ENCODE measurements at places on chromosomes 7 and 10.

DNA sequence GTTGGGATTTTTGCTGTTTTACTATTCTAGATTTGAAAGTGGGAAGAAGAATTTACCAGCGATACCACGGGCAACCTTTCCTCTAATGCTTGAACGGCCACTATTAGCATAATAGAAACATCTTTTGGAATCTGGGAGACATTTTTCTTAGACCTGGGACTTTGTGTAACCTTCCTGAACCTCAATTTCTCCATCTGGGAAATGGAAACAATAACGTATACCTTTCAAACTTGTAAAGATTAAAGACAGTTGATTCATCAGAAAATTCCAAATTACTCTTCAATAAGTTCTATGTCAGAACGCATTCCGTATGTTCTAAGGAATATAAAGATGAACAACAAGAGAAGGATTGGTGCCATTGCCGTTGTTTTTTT, 453 bp upstream of the RNLS start:
- no peak for DNase-seq

GRCh38 chr10:75613685-75614504, 182.5 kb downstream of the LRMDA start:
- no peak for DNase-seq

GRCh38 chr10:91313796-91314485, 93.5 kb downstream of the PCGF5 start:
- DNase-seq, result no peak

GRCh38 chr7:129646369-129647021, 35.0 kb downstream of the NRF1 start:
- DNase-seq, result no peak

- DNase-seq, result no peak
Measured at GRCh38 chr10:121457729-121458128, 140.5 kb downstream of the FGFR2 start.

GRCh38 chr7:149071641-149072437, 18.7 kb downstream of the ZNF786 start:
- peak; percentile 81 for DNase-seq

- DNase-seq, result no peak
Measured at GRCh38 chr10:83252169-83252568, 887.1 kb upstream of the GHITM start.

- peak; percentile 82 for DNase-seq
Measured at GRCh38 chr10:73991884-73992245, 6.1 kb upstream of the VCL start.

DNA sequence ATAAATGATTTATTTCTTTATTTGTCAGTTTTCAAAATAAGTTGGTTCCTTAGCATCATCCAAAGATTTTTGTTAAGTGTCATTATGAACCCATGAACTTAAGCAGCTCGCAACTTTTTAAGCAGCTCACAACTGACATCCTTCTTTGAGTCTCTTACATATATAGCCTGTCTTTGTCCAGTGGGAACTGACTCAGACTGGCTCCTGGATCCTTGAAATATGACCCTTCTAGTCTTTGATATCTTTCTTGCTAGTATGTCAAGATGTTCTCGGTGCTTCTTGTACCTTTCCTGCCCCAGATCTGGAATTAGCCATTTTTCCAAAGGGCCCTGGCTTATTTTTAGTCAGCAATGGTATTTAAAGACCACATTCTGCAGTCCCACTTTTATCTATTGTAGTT, 53.9 kb upstream of the ARID5B start:
- no peak for DNase-seq

GRCh38 chr10:109945473-109946177, 22.3 kb upstream of the XPNPEP1 start:
- DNase-seq, result no peak

- no peak for DNase-seq
Measured at GRCh38 chr10:124864421-124865193, 63.0 kb downstream of the ABRAXAS2 start.

- no peak for DNase-seq
Measured at GRCh38 chr7:133563251-133563650, 310.4 kb downstream of the EXOC4 start.

DNA sequence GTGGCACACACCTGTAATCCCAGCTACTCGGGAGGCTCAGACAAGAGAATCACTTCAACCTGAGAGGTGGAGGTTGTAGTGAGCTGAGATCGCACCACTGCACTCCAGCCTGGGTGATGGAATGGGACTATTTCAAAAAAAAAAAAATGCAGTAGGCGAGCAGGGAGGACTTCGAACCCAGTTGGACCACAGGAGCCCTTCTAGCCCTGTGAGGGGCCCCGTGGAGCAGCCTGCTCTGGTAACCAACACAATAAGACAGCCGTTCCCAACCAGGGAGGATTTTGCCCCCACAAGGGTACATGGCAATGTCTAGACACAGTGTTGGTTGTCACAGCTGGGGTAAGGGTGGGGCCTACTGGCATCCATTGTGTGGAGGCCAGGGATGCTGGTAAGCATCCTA, 63.9 kb upstream of the BTBD16 start:
- no peak for DNase-seq

DNA sequence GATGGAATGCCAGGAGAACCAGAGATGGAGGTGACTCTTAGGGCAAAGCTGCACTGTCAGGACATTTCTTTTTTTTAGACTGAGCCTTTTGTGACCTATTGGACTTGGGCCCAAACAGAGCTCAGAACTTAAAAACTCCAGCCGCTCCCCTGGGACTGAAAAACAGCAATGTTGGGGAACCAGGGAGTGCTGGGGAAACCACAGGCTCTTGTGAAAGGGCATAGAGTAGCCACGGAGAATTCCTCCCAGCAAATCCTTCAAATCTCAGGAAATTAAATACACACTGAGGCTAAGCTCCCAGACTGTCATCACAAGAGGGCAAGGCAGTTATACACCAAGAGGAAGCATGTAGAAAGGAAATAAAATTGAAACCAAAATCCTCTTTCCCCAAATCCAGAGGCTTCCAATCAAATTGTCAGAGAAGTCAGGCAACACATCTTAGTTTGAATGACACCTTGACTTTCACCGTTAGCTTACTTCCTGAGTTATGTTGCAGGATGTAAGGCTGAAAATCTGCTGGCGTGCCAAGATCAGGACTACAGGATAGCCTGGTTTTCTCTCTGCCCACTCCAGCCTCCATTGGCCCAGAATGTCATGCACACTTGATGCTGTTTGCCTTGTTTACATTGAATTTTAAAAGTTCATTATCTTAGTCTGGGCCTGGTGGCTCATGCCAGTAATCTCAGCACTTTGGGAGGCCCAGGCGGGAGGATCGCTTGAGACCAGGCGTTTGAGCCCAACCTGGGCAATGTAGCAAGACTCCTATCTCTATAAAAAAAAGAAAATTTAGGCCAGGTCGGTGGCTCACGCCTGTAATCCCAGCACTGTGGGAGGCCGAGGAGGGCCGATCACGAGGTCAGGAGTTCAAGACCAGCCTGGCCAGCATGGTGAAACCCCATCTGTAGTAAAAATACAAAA, 2.6 kb upstream of the RFC2 start:
- DNase-seq, result no peak

DNA sequence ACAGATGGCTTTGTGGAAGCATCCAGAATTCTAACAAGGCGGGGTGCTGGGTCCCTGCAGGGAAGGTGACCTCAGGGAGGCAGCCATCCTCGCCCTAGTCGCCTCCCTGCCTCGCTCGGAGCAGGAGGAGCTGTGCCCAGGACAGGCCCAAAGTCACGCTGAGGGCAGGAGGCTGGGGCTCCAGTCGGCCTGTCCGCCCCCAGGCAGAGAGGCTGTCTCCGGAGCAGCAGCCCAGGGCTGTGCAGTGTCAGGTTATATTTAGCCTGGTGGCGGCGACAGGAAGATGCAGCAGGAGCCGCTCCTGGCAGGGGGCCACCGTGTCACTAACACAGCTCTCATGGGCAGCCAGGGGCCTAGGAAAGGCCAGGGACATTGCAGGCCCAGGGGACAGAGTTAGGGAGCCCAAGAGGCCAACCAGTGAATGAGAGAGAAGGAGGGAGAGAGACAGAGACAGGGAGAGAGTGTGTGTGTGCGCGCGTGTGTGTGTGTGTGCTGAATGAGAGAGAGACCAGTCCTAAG, 13.5 kb downstream of the KCNH2 start:
- DNase-seq, result no peak

DNA sequence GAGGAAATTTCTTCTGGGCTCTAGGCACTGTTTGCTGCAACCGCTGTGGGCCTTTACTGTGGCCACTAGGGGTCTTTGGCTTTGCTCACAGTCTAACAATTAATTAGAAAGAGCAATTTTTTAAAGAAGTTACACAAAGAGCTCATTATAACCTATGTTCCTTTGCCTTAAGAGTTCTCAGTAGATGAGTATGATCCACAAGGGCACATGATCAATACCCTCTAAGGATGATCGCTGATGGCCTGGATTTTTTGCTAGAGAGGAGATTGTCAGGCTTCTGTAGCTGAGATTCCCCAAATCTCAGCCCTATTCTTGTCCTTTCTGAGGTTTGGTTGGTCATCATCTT, 80.8 kb upstream of the RHOBTB1 start:
- no peak for DNase-seq

- DNase-seq, result peak; percentile 98
Measured at GRCh38 chr7:151232091-151232916, at the start of gene CHPF2. CHPF2 (plus strand) TSS chr7:151232483; CDS start chr7:151234012, 1,529 bp downstream.

- no peak for DNase-seq
Measured at GRCh38 chr10:88262591-88263234, 320.4 kb downstream of the RNLS start.

- no peak for DNase-seq
Measured at GRCh38 chr7:117896339-117896738, 23.1 kb upstream of the CTTNBP2 start.

DNA sequence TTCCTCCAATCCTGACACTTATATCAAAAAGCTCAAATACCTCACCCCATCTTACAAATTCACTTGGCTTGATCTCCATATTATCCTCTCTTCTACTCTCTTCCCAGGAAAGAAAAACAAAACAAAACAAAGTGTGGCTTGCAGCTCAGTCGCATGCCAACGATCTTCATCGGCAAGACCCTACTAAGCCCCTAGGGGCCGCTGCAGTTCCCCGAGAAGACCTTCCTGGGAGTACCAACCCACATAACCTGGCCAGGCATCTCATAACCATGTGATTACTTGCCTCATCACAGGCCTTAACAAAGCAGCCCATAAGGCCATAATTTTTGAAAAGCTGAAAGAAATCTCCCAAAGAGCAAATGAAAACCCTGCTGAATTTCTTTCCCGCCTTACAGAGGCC, 103.7 kb downstream of the ZNF92 start:
- no peak for DNase-seq

DNA sequence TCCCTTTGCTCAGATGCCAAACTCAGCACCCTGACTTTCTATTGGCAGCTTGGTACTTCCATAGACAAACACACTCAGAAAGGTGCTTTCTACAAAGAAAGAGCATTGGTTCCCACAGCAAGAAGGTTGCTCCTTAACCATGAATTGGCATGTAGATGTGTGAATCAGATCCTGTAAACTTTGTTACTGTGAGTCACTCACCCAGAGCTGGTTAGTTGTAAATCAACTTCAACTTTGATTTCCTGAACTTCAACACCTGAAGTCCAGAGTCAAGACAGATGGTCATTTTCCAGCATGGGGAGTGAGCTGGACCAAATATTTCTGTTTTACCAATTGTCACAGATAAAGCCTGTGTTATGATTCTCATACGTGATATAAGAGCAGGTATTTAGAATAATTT, 797.2 kb downstream of the TNS3 start:
- DNase-seq, result no peak

GRCh38 chr7:129343099-129343700, 91.0 kb upstream of the STRIP2 start:
- DNase-seq, result no peak

DNA sequence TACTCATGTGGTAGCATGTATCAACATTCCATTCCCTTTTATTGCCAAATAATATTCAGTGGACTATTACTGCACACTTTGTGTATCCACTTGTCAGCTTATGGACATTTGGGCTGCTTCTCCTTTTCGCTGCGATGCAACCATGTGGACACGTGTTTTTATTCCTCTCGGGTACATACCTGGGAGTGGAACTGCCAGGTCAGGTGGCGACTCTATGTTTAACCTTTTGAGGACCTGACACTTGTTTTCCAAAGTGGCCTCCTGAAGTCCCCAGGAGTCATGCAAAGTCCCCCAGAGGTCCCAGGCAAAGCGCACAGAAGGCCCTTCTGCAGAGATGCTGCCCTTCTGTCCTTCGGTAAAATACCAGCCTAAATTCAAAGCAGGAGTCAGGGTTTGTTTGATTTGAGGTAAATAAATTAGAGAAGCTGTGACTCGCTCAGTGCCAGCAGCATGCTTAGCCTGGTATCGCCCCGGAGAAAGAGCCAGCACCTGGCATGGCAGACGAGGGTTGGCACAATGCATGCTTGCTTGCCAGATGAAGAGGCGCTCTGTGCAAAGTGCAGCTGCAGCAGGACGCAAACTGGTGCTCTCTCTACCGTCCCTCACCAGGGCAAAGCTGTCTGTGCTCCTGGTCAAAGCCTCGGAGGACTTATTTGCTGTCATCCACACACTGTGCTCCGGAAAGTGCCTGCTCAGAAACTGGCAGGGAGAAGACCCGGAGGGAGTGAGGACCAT, 37.8 kb downstream of the HIPK2 start:
- no peak for DNase-seq

GRCh38 chr10:112361951-112362751, 11.8 kb upstream of the ACSL5 start:
- DNase-seq, result peak; percentile 88

GRCh38 chr7:6502886-6503285, 48.4 kb downstream of the GRID2IP start:
- no peak for DNase-seq

GRCh38 chr10:28317760-28318159, 14.9 kb upstream of the MPP7 start:
- DNase-seq, result no peak

DNA sequence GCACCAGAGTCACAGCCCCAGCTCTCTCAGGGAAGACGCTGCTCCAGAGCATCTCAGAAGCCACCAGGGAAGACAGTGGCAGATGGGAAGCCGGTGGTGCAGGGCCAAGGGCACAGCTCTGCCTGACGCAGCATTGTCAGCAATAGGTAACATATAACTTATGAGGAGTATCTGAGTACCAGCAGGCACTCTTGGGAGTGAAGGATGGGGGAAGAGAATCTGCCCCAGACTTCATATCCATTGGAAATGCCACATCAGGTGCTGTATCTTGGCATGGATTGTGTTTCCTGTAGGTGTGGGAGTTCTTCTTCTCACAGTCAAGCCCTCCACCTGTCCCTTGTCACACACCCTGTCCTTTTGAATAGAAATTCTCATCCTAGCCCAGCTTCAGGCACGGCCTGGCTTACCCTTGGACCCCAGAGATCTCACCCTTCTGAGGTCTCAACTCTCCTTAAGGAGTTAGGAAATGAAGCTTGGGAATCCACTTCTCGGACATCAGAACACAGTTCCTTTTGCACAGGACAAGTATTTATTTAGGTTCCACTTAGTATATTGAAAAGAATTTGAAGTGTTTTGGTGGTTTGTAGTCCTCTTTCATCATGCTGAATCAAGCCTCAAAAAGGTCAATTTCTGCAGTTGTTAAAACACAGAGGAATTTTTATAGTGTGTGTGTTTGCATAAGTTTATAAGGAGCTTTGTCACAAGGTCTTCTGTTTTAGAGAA, 9.9 kb downstream of the EPDR1 start:
- DNase-seq, result no peak
